ENCODE measurements at places on chromosomes 13 and 19.

DNA sequence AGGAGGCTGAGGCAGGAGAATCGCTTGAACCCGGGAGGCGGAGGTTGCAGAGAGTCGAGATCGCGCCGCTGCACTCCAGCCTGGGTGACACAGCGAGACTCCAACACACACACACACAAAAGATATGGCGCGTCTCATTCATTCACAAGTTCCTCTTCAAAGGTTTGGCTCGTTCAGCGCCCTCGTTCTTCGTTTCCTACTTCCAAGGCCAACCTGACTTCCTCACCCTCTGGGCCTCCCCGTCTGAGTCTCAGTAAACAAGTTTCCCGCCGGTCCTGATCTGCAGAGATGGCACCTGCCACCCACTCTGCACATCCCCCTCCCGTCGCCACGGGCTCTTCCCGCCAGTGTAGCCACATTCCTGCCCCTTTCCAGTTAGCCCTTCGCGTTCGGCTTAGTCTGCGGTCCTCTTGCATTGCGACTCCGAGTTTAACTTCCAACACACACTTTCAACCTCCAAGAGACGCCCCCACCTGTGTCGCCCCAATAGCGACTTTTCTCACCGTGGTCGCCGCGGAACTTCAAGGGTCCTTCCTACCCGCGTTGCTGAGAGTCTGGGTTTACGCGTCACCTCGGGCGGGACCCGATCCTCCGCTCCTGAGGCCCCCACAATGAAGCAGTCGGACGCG lies 1.3 kb upstream of the BSG start:
- H3K27me3 ChIP-seq = peaks cover 7% of the 10 kb centered on the region
- peaks cover 23% of the 10 kb centered on the region for H3K36me3 ChIP-seq
- H3K4me3 ChIP-seq = peak overlapping the region; percentile 87
- peak overlapping the region; percentile 99 for H3K27ac ChIP-seq
- DNase-seq = peak; percentile 47
- peaks cover 60% of the 10 kb centered on the region for H3K4me1 ChIP-seq

DNA sequence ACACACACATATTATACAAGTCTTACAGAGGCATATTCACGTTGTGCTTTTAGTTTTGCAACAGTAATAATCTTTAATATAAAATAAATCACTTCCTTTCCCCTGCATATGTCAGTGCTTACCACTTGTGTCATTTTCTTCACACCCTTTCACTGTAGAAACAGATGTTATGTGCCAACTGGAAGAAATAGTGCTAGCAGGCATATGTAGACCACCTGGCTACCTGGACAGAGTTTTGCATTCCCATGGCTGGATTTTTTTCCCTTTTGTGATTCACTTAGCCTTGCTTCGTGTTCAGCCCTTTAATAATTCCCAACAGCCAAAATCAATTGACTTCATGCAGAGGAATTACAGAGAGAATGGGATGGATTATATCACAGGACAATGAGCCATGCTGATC lies 399.1 kb upstream of the SPRY2 start:
- H3K4me1 ChIP-seq = no peaks in the 10 kb centered on the region
- H3K4me3 ChIP-seq = no peak overlapping the region
- DNase-seq = no peak
- no peaks in the 10 kb centered on the region for H3K36me3 ChIP-seq

DNA sequence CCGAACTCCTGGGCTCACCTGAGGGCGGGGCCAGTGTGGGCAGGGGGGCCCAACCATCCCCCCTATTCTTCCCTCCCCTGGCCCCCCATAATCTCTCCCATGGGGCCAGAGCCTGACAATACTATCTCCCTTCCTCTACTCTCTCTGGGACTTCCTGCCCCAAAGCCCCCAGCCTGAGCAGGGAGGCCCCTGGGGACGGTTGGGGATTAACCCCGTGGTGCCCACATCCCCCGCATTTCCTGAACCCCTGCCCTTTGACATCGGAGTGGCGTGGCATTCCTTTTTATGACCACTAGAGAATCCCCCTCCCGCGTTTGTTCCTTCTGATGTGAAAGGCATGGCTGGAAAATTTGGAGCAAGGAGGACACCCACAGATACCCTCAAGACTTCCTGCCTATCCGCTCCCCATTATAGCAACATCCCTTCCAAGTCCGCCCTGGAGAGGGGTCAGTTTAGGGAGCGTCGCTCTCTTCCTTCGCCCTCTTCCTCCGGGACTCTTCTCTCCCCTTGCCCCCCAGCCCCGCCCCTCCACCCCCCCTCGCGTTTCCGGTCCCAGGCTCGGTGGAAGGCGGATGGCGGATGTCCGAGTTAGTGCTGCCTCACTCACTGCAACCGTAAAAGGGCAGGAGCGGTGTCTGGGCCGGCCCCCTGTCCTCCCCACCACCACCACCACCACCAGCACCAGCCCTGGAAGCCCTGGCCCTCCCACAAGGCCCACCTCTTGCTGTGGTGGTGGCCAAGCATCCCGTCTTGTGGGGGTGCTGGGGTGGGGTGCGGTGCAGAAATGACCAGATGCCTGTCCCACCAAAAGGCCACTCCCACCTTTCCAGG lies 1.8 kb downstream of the VASP start:
- peak; percentile 66 for DNase-seq
- H3K27ac ChIP-seq = peak overlapping the region; percentile 72
- peak overlapping the region; percentile 90 for H3K4me3 ChIP-seq
- H3K36me3 ChIP-seq = peaks cover 4% of the 10 kb centered on the region
- peaks cover 3% of the 10 kb centered on the region for H3K27me3 ChIP-seq

- DNase-seq = no peak
- H3K4me1 ChIP-seq = peaks cover 22% of the 10 kb centered on the region
- peak overlapping the region; percentile 14 for H3K27ac ChIP-seq
- H3K4me3 ChIP-seq = no peak overlapping the region
- H3K27me3 ChIP-seq = no peaks in the 10 kb centered on the region
- peaks cover 75% of the 10 kb centered on the region for H3K36me3 ChIP-seq
Measured at GRCh38 chr13:114286808-114287207, 5.4 kb downstream of the UPF3A start.

- H3K4me1 ChIP-seq = no peaks in the 10 kb centered on the region
- H3K27ac ChIP-seq = no peak overlapping the region
- no peak overlapping the region for H3K4me3 ChIP-seq
- no peak for DNase-seq
- H3K27me3 ChIP-seq = no peaks in the 10 kb centered on the region
Measured at GRCh38 chr13:58329746-58330145, 698.2 kb downstream of the PCDH17 start.

DNA sequence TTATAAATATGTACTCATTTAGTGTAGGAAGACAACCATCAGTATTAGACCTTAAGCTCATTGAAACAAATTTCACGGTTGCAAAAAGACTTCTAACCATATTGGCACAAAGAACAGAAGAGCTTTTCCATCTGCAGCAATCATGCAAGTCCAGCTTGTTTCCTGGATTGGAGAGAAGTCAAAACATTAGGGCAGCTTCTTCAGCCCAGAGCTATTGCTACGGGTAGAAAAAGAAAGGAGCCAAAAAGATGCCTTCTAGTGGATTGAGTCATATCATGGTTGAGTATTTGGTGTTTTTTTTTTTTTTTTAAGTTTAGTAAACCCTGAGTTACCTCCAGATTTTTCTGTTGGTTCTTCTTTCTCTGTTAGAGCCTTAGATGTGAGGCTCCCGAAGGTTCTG lies 99.8 kb downstream of the WDFY2 start:
- no peak for DNase-seq
- peaks cover 73% of the 10 kb centered on the region for H3K4me1 ChIP-seq
- H3K36me3 ChIP-seq = peaks cover 6% of the 10 kb centered on the region
- H3K27ac ChIP-seq = no peak overlapping the region
- peak overlapping the region; percentile 37 for H3K4me3 ChIP-seq

DNA sequence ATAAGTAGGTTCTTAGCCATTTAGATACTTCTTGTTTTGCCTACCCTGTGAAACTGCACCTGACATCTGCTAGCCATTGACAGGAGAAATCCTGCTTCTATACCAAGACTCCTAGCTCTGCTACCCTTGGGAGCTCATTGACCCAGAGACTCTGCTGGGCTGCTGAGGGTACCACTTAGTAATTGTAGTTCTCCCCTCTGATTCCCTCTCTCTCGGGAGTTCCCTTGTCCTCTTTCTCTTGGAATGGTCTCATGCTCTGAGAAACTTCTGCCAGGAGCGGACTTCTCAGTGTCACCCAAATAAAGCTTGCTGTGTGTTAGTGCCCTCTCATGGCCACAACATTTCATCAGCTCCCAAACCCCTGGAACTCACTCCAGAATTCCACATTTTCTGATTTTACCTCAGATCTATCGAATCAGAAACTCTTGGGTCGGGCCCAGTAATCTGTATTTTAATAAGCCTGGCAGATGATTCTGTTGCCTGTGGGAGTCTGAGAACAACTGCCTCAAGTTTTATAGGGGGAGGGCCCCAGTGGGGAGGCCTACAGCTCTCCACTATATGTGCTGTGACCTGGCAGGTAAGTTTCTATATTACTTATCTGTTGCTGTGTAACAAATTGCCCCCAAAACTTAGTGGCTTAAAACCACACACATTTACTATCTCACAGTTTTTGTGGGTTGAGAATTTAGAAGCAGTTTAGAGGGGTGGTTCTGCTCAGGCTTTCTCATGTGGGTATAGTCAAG lies 221.1 kb downstream of the TDRD3 start:
- DNase-seq = no peak
- no peak overlapping the region for H3K4me3 ChIP-seq
- no peak overlapping the region for H3K27ac ChIP-seq
- no peaks in the 10 kb centered on the region for H3K27me3 ChIP-seq

- no peaks in the 10 kb centered on the region for H3K36me3 ChIP-seq
- peaks cover 14% of the 10 kb centered on the region for H3K27me3 ChIP-seq
- peak overlapping the region; percentile 65 for H3K4me3 ChIP-seq
- DNase-seq = peak; percentile 64
- H3K4me1 ChIP-seq = peaks cover 96% of the 10 kb centered on the region
- H3K27ac ChIP-seq = peak overlapping the region; percentile 92
Measured at GRCh38 chr13:44155422-44156293, 218.0 kb upstream of the SERP2 start.

GRCh38 chr13:86831084-86831483 lies 840.1 kb upstream of the SLITRK5 start:
- no peaks in the 10 kb centered on the region for H3K27me3 ChIP-seq
- H3K36me3 ChIP-seq = no peaks in the 10 kb centered on the region
- no peak for DNase-seq
- H3K4me3 ChIP-seq = no peak overlapping the region
- H3K27ac ChIP-seq = no peak overlapping the region

DNA sequence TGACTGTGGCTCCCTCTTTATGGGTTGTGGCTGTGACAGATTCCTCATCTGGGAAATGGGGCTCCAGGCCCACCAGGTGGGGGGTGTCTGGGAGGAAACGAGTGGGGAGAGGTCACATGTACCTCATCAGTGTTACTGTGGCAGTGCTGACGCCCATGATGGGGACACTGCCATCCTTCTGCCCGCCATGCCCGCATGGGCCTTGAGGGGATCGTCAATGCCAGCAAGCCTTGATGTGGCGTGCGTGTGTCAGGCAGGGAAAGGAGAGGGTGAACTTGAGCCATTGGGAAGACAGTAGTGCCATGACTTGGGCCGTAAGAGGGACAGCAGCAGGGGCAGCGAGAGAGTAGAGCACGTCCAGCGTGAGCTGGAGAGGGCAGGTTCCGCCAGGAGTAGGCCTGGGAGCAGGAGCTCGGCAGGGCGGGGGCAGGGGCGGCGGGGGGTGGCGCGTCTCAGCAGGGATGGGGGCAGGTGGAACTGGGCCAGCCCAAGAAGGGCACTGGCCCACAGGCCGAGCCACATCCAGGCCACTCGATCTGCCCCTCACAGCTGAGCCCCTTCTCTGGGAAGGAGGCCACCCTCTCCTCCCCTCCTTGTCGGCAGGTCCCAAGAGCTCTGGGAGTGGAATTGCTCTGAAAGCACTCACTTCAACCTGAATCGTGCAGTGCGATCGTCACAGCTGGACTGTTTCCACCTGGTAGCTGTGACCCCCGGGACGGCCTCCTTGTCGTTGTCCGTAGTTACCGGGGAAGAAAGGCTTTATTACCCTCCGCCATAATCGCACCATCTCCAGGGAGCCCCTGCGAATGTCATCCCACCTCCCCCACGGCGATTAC lies 9.9 kb downstream of the KLHL26 start:
- peak overlapping the region; percentile 67 for H3K4me3 ChIP-seq
- peaks cover 72% of the 10 kb centered on the region for H3K4me1 ChIP-seq
- peaks cover 2% of the 10 kb centered on the region for H3K27me3 ChIP-seq
- no peak for DNase-seq
- H3K36me3 ChIP-seq = peaks cover 4% of the 10 kb centered on the region
- peak overlapping the region; percentile 6 for H3K27ac ChIP-seq

DNA sequence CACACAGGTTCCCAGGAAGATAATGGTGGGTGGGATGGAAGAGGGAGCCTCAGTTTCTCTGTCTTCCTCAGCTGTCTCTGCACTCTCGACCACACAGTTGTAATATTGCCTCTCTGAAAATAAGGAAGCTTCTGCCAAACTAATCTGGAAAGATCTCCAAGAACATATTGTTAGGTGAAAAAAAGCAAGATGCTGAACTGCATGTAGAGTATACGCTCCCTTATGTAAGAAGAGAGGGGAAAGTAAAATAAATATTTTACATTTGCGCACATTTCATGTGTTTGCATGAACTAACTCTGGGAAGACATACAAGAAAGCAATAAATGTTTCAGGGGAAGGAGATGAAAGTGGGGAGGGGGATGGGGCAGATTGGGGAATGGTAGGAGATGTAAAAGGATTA lies 41.9 kb upstream of the CACNA1A start:
- H3K27me3 ChIP-seq = peaks cover 49% of the 10 kb centered on the region
- no peaks in the 10 kb centered on the region for H3K36me3 ChIP-seq
- H3K27ac ChIP-seq = no peak overlapping the region
- no peak overlapping the region for H3K4me3 ChIP-seq
- no peaks in the 10 kb centered on the region for H3K4me1 ChIP-seq
